Activated T-helper 1 cell treated with Interleukin-2 at 50 U/mL for 16 hours (primary cell): ENCODE measurements at places on chromosomes 3 and 15.

GRCh38 chr15:40796512-40796911, 10.4 kb upstream of the ZFYVE19 start:
- no peak for DNase-seq

GRCh38 chr3:25289156-25289555, 138.9 kb upstream of the RARB start:
- DNase-seq: no peak

GRCh38 chr15:32987067-32987466, 207.4 kb downstream of the FMN1 start:
- no peak for DNase-seq

GRCh38 chr3:158976966-158977365, 175.1 kb downstream of the MFSD1 start:
- no peak for DNase-seq

- no peak for DNase-seq
These were observed 439.2 kb downstream of the CNTN6 start for GRCh38 chr3:1531981-1532380.

DNA sequence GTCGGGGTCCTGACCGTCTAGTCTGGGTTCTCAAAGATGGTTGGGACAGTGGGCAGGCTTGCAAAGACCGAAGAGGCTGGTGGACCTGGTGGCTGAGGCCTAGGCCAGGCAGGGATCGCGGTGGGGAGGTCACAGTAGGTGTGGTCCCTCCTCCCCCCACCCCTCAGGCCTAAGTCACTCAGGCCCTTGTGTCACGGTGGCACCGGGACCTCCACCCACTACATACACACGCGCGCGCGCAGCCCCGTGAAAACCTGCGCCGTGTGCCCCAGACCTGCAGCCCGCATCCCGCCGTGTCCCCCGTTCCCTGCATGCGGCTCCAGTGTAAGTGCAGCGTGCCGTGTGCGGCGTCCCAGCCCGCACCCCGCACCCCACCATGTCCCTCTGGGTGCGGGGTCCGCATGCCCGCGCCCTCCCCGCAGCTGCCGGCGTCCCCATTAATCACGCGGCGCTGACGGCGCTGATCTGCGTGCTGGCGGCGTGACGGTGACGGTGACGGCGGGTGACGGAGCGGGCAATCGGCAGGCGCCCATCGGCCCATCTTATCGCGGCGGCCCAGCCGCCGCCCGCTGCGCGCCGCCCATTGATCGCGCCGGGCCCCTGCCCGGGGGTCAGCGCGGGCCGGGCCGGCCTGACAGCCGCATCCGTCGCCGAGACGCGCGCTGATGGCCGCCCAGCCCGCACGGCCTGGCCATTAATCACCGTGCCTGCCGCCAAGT, 24.4 kb downstream of the SEC61A1 start:
- no peak for DNase-seq

DNA sequence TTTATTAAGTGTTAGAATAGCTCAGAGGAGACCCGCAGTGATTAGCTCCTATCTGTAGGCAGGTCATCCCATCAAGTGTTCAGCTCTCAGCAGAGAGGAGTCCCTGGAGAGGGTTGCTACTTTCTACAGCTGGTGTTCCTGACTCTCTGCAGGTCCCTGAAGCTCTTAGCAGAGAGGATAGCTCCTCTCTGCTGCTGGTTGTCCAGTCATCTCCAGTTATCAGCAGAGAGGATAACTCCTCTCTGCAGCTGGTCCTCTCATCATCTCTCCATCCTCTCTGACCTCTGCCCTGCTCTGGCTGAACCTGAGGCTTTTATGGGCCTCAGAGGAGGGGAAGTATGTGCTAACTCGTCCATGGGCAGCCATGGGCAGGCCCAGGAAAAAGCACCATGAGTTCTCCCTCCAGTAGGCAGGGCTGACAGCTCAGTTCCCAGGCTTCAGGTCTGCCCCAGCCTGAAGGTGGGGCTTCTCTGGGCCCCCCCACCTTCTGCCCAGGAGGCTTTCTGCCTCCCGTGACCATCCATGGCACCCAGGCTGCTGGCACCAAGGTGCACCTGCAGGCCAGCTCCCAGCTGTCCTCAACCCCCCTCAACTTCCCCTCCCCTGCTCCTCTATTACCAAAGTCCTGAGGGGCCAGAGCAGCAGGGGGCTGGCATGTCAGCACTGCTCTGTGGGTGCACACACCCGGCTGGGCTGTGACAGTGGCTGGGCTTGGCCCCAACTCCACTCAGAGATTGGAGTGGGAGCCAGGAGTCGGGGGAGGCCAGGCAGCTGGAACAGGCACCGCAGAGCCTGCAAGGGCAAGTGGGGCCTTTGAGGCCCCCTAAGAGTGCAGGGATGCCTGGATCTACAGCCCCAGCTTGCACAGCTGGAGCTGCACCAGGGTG, 98.9 kb upstream of the FRMD4B start:
- no peak for DNase-seq

DNA sequence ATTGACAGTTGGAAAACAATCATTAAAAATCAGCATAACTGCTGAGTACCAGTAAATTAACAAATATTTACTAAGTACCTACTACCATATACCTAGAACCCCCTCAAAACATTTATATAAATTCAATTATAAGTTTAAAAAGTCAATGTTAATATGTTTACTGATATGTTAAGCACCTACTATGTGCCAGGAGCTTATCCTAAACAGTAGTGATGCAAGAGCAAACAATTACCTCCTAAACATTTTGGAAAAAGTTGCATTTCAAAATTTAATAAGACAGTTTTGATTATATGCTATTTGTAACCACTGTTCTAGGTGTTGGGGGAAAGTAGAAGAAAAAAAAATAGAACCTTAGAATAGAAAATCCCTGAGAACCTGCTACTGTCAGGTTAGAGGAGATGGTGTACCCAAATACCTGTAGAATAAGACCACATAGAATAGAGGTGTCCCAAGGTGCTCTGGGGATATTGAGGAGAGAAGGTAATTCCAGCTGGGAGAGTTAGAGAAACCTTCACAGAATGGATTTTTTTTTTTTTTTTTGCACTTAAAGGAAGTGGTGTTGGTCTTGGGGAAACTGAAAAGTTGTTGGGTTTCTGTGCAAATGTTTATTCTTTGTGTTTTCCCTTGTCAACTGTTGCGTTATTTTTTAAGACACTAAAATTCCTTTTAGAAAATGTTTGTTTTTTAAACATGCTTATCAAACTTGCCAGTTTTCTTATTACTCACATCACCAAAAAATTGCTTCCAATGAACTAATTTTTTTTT, 16.0 kb downstream of the SNRK start:
- no peak for DNase-seq

- no peak for DNase-seq
These were observed 150.9 kb upstream of the UBE2E2 start for GRCh38 chr3:23052208-23052607.

- no peak for DNase-seq
These were observed 375.1 kb downstream of the SHQ1 start for GRCh38 chr3:72473156-72473555.

- DNase-seq: no peak
These were observed 13.4 kb downstream of the WDR48 start for GRCh38 chr3:39065197-39065596.

- no peak for DNase-seq
These were observed 337.3 kb upstream of the CBLB start for GRCh38 chr3:106206146-106206545.

DNA sequence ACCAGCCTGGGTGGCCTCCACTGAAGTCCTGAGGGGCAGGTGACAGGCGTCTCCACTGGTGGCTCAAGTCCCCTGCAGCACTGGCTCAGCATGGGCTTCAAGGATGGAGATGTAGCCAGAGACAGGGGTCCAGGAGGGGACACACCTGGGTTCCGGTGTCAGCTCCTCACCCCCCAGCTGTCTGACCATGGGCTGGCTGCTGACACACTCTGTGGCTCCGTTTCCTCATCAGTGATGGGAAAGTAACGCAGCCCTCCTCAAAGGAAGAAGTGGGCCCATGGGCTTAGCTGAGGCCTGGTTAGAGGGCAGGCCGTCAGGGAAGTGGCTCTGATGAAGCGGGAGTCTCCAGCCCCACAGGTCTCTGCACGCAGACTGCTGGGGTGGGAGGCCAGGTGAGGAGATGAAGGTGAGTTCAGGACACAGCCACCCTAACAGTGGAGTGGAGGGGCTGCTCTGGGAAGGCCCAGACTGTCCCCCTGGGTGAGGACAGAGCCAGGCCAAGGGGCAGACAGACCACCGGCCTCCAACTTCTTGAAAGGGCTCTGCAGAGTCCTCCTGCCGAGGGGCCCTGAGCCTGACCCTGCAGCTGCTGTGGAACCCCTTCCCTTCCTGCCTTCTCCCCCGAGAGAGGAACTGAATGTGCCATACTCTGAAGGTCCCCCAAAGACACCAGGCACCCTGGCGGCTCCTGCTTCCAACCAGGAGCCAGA, 24.0 kb downstream of the PSTPIP1 start:
- no peak for DNase-seq

GRCh38 chr3:180909369-180910127, 2.9 kb upstream of the FXR1 start:
- DNase-seq: no peak

- no peak for DNase-seq
These were observed 951 bp downstream of the POMGNT2 start for GRCh38 chr3:43104660-43105595.
